ENCODE measurements at places on chromosomes 7 and 10. TPM values are rescaled to one million over a fixed set of nuclear protein-coding genes. Genes with fewer than 3 reads are reported as not detected.

The PYROXD2 gene
- total RNA-seq, result 3.8 TPM

DNA sequence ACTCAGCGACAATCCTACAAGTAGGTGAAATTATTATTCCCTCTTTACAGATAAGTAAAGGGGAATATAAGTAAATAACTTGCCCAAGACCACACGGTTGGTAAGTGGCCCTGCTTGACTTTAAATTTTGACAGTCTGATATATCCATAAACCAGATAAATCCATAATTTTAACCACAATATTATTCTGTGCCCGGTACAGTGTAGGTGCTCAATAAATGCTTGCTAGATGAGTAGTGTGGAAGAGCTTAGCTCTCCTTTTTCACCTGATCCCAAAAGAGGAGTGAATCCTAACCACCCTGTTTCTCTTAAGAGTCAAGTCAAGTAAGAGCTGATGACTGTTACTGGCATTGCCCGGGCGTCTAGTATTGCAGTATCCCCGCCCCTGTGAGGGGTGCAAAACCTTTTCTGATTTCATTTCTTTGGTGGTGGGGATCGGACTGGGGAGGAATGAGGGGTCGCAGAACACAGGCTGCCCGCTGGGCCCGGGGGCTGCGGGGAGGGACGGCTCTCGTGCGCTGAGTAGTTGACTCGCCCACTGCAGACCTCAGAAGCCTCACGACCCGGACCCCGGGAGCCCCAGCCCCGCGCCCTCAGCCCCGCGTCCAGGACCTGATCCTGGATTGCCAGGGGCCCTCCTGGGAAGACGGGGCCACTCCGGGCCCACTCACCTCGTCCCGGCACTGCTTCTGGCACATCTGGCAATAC lies 490 bp downstream of the KIN start:
- no peak for DNase-seq

DNA sequence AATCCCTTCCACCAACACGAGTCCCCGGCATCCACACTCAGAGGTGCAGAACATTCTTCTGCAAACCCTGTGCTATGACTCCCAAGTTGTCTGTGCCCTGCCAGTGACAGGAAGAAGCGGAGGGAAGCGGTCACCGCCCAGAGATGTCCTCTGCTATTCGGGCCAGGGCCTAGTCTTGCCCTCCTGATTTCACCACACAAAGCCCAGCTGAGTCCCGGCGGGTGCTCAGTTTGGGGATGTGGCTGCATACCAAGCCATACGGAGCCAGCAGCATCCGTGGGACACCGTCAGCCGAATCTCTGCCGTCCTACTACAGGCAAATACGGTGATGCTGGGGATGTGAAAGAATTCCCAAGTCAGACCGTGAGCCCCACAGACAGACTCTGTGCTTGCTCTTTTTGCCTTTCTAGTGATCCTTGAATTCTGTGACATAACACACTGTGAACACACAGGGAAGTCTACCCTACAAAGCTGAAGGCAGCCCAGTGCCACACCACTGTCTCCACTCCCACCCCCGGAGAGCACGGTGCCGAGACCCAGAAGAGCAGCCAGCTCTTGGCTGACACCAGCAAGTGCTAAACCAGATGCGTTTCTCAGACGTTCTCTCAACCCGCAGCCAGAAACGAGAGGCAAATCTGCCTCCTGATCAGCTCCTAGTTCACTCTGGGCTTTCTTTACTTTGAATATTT lies 2.0 kb downstream of the STK32C start:
- no peak for DNase-seq

DNA sequence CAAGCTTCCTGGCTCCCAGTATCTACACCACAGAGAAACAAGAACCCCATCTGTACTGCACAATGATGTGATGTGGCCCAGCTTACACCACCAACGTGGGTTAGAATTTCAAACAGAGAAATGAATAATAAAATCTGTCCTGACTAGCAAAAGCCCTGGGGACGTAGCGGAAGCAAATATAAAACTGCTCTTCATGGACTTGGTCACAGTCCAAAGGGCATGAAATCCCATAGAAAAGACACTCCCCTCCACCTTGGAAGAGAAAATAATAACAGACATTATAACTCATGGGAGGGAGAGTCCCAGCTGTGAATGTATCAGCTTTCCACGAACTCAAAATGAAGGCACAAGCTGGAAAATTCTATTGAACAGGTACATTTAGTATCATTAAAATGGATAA lies 205.3 kb upstream of the GALNT17 start:
- no peak for DNase-seq

The FAM25A gene
- total RNA-seq, result not detected

The ACSM6 gene
- total RNA-seq, result not detected

DNA sequence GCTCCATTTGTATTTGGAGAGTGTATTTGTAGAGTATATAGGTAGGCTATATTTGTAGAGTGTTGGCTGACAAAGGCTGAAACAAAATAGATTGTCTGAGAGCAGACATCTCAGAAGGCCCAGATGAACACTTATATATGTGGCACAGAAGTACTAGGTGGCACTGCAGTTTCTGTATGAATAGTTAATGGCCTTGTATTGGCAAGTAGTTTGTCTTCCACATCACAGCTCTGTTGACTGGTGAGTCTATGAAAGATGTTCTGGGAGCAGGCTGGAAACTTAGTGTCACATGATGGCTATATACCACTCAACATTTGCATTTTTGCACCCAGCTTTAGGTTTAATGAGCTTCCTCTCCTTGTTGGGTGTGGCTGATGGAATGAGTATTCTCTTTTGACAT lies 51.9 kb downstream of the CCNY start:
- no peak for DNase-seq

DNA sequence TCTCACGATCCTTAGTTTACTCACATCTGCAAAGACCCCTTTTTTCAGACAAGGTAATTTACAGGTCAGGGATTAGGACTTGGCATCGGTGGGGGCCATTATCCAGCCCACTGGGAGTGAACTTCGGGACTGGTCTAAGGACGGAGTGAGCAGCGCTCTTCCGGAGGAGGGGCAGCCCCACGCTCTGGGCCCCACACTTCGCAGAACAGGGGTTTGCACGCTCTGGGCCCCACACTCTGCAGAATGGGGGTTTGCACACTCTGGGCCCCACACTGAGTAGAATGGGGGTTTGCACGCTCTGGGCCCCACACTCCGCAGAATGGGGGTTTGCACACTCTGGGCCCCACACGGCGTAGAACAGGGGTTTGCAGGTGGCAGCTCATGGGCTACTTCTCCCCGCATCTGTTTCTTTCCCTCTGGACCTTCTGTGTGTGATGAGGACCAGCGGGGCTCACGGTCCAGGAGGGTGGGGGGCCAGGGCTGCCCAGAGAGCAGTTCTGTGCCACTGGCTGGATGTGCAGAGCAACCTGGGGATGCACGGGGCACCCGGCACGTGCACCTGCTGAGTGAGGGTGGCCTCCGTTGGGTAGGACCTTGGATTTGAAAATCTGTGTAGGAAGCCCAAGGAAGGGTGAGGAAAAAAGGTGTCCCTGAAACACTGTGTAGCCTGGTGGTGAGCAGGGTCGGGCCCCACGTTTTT lies 134.8 kb downstream of the WDR37 start:
- no peak for DNase-seq

- no peak for DNase-seq
Observed at GRCh38 chr10:68362590-68362989, 29.9 kb upstream of the PBLD start.

DNA sequence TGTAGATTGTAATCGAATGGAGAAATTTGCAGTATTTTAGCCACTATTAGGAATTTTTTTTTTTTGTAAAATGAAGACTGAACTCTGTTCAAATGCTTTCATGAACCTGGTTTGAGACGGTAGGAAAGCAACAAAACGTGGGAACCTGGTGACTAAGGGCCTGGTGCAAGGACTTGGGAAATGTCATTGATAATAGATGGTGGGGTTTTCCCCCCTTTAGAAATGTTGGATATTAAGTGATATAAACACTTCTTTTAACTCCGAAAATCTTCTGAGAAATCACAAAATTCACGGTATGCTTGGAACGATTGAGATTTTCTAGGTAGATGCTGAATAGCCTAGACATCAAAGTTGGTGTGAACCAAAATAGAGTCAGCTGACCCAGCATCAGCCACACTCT lies 6.4 kb downstream of the IFIT2 start:
- DNase-seq, result no peak

- DNase-seq, result no peak
Observed at GRCh38 chr7:147436718-147437117, 1153.8 kb upstream of the C7orf33 start.

The PKD2L1 gene
- not detected for total RNA-seq

The HMX3 gene
- total RNA-seq, result not detected

DNA sequence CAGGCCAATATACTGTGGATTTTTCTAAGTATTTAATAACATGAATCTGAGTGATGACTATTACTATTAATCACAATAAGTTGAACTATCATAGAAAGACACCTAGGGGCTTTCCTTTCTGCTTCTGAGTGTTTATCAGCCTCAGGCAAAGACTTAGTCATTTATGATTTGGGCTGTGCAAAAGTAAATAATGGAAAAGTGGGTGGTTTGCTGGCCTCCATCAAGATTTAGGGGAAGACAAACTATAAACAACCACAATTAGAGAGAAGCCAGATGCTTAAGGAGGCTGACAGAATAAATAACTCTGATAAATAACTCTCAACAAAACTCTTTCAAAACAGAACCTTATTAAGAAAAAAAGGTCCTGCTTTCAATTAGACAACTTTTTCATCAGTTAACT lies 64.7 kb downstream of the MACC1 start:
- no peak for DNase-seq

DNA sequence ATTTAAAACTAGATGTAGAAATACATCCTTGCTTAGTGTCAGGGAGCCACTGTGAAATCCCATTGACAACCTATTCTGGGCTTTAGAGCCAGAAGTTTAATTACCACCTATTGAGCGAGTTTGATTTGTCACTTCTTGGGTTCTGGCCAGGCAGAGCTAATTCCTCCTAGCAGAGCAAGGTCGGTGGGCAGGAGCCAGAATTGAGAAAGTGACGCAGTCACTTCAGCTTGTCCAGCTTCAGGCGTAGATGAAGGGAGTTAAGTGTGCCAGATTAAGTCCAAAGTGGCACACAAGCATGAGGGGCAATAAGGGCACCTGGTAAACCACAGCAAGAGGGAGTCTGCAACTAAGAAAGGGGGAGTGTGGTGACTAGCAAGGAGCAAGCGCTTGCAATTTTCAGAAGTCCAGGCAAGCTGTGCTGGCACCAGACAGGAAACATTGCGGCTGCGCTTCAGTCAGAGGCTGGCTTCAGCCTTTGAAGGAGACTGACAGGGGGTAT lies 119.4 kb downstream of the ST7 start:
- no peak for DNase-seq

GRCh38 chr7:42189535-42189934 lies 47.5 kb downstream of the GLI3 start:
- DNase-seq, result peak; percentile 46

The GRM8 gene
- 0.27 TPM for total RNA-seq

- peak; percentile 34 for DNase-seq
Observed at GRCh38 chr7:90595801-90596670, at the start of gene CDK14. Gene CDK14 (plus strand): TSS chr7:90596321. CDS start chr7:90596628, 307 bp downstream.

GRCh38 chr10:126097558-126098225 lies 201.3 kb downstream of the FANK1 start:
- DNase-seq, result no peak

DNA sequence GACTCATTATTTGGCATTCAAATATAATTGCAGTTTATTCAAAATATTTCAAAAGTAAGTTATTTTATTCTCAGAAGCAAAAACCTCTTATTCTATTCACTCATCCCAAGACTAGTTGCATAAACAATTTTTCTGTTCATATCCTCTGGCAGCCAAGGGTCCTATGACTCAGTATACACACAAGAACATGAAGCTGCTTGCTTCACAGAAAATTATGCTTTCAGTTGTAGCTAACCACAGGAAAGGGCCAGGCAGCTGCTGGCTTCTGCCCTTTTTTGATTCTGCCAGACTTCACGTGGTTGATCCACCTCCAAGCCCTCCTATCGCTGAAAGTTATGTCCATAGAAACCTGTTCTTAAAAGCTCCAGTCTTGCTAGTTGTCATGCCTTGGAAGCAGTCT lies 108.8 kb downstream of the ABCA13 start:
- peak; percentile 81 for DNase-seq

The HHEX gene
- total RNA-seq, result 2.6 TPM

- no peak for DNase-seq
Observed at GRCh38 chr10:30379983-30380382, 30.9 kb upstream of the MTPAP start.

GRCh38 chr10:375815-376505 lies 240.7 kb downstream of the ZMYND11 start:
- DNase-seq, result no peak

- no peak for DNase-seq
Observed at GRCh38 chr10:124425227-124425962, 6.7 kb upstream of the OAT start.

The FAM237B gene
- not detected for total RNA-seq

The LEP gene
- not detected for total RNA-seq

DNA sequence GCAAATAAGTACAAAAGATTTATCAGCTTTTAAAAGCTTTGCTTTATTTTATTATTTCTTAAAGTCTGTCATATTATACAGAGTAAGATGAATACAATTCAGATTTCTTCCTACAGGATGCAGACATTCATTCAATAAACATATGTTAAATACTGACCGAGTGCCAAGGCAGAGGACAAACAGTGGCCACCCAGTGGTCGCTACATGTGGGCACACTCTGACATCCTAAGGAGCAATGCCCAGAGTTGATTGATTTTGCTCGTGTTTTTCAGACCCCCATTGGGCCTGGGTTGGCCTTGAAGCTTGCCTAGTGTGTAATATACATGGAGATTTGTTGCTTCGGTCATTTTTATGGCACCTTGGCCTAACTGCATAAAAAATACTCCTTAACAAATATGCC lies 201.2 kb downstream of the CCDC3 start:
- no peak for DNase-seq

The VWA2 gene
- not detected for total RNA-seq

- DNase-seq, result no peak
Observed at GRCh38 chr10:15202639-15203038, 34.1 kb upstream of the NMT2 start.

GRCh38 chr7:124366118-124366517 lies 333.3 kb upstream of the TMEM229A start:
- no peak for DNase-seq

The SDK1 gene
- 1.6 TPM for total RNA-seq

- no peak for DNase-seq
Observed at GRCh38 chr10:46227936-46228562, 58.7 kb upstream of the ANTXRL start.

The OR2A5 gene
- total RNA-seq, result not detected

The ZNF248 gene
- 5.5 TPM for total RNA-seq

DNA sequence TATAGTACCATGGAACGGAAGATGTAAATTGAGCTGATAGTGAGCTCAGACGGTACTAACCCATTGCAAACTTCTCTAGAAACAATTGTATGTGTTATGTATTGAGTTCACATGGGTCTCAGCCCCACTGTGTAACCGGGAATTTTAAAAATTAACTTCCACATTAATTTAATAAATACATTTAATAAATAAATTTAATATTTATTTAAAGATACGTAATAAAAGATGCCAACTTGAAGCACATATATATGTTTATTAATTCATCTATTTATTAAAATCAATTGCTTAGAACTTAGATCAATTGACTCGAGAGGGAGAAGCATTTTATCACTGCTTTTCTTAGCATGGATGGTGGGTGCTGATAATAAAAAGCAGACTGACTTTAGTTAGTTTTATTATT lies 170.1 kb upstream of the NPVF start:
- DNase-seq, result no peak
